Left lung (tissue), 14 donors: ENCODE measurements at places on chromosomes 3 and 15.

DNA sequence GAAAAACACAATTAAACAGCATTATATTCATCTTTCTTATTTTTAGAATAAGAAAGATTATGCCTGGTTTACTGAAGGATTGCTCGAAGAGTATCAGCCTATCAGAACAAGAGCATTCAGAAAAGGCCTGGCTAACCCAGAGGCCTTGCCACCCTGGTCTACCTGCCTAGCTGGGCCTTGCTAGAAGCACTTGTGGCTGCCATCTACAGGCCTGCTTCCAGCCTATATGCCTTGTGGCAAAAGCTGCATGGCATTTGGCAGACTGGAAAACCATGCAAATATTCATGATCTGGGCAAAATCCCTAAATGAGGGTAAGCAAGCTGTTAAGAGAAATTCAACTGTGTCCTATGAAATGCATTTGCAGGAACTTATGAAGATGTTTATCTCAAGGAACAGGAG lies 9.3 kb upstream of the ATP13A4 start:
- no peak for DNase-seq

GRCh38 chr15:84003791-84004503 lies 231.6 kb upstream of the GOLGA6L4 start:
- DNase-seq: no peak

GRCh38 chr15:61422773-61423172 lies 193.7 kb upstream of the RORA start:
- no peak for DNase-seq

DNA sequence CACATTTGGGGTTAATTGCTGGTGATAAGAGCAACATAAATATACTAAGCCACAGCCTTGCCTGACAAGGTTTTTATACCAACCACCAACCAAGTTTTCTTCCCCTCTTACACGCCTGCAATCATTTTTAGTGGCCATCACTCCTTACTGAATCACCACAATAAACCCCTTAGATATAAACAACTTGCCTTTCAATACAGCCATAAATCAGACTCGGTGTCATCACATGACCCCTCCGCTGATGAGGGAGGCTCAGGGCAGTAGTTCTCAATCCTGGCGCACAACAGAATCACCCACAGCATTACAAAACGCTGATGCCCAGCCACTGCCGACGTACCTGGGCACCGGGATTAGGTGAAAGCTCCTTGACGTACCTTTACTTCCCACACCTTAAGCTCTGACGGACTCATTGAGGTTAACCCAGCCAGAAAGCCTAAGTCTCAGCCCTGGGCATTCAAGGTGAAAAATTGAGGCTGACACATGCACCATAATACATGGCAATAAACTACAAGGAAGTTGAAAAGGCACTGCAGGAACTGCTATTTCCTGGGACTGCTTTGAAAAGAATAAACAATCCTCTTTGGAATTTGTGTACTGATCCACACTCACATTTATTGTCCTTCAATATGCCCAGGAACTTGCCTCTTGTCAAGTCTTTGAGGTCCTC lies 17.1 kb downstream of the ADCY5 start:
- no peak for DNase-seq
